Iris pigment epithelial cell (primary cell): ENCODE measurements at places on chromosomes 7 and 10.

- DNase-seq = no peak
Measured at GRCh38 chr7:8205031-8205387, 57.0 kb downstream of the ICA1 start.

GRCh38 chr10:119243967-119244366, 36.6 kb downstream of the GRK5 start:
- no peak for DNase-seq

DNA sequence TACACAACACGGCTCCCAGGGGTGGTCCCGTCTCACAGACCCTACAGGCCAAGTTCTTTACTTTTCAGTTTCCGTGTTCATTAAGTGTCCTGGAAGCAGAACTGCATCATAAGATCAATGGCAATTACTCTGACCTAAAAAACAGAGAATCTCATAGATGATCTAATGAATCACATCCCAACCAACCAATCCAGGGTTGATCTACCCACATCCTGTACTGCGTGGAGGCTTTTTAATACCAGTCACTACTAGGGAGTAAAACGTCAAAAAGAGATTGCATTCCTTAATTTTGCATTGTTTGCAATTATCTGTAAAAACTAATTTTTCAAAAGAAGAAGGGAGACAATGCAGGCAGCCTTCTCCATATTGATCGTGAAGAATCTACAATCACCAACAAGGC, 72.6 kb downstream of the PARD3 start:
- DNase-seq = no peak

- DNase-seq = peak; percentile 48
Measured at GRCh38 chr7:156640949-156641485, 443 bp downstream of the RNF32 start.

DNA sequence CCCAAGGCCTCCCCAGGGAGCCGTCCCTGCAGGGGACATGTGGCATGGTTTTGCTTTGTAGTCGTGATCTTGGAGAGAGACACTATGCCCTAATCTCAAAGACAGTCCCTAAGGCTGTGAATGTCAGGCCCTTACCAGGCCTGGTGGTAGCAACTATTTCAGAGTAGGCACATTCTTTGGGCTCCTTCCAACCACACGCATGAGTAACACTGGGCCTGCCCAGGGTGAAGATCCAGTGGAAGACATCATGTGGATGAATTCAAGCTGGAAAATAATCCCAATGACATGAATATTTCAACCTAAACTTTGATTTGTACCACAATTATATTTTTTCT, 39.5 kb upstream of the INSIG1 start:
- DNase-seq = peak; percentile 79

DNA sequence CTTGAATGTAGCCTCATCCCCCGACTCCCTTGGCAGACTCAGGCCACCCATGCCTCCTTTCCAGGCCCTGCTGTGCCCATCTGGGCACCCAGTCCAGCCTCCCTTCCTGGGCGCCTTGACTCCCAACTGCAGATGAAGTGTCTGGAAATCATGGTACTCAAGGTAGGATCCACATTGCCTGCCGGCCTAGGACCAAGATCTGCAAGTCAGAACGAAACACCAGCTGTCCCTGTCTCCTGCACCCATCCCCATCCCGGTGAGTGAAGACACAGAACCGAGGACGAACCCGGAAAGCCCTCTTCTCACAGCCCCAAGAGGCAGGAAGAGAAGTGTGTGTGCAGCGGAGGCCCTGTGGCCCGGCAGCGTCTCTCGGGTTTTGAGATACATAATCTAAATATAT, 205.1 kb downstream of the EMX2 start:
- no peak for DNase-seq

- DNase-seq = no peak
Measured at GRCh38 chr7:138954545-138955475, 26.4 kb downstream of the KIAA1549 start.

DNA sequence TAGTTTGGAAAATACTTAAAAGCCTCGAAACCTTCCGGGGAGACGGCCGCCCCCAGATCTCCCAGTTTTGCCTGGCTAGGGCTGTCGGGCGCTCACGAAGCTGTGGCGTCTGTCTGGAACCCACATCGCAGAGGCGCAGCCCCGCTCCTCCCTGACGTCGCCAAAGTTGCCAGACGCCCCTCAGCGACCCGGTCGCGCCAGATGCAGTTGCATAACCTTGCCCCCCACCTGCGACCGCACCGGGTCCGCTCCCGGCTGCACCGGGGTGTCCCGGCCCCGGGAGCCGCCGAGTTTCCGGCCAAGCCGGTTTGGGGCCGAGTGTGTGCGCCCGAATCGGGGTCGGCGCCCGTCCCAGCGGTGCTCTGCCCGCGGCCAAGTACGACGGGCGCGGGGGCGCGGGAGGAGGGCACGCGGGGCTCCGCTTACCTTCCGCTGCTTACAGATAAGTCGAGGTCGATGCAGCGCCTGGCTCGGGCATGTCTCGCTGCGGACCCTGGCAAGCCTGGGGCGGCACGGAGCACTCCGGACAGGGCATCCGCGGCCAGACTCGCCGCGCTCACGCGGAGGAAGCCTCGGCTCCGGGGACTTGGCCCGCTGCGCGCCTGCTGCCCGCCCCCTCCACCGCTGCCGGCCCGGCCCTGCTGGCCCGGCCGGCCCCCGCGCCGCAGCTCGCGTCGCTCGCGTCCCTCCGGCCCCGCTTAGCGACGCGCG, 665 bp downstream of the INSYN2A start:
- peak; percentile 37 for DNase-seq

GRCh38 chr7:26655781-26656180, 208.6 kb downstream of the SKAP2 start:
- no peak for DNase-seq

DNA sequence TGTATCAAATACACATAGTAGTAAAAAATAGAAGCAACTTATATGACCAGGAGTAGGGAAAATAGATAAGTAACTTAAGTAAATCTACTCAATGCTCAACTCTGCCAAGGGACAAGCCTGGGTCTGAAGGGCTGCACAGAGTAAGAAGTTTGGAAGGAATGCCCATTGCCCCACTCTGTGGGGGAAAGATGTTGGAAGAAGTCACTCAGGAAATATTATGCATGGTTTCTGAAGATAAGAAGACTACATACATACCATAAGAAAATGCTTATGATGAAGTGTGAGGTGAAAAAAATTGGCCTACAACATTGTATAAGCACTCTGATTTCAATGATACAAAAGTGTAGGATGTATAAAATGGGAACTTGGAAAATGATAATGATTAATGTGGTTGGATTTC, 54.0 kb downstream of the LAMB4 start:
- no peak for DNase-seq

- DNase-seq = no peak
Measured at GRCh38 chr10:44470784-44471183, 85.9 kb upstream of the CXCL12 start.

DNA sequence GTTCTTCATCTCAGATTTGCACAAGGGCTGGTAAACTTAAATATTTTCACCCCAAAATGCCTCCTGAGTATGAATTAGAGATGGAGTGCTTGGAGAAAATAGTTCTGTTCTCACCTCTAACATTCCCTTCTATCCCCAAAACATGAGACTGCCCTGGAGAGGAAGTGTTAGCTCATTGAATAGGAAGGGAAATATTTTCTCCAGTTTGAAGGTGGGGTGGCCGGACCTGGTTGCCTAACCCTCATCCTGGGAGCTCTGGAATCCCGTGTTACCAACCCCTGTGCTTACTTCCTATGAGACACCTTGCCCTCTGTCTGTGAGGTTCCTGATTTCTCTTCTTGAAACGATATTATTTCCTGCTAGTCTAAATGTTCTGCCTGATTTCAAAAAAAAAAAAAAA, 779 bp downstream of the IFIT2 start:
- no peak for DNase-seq

DNA sequence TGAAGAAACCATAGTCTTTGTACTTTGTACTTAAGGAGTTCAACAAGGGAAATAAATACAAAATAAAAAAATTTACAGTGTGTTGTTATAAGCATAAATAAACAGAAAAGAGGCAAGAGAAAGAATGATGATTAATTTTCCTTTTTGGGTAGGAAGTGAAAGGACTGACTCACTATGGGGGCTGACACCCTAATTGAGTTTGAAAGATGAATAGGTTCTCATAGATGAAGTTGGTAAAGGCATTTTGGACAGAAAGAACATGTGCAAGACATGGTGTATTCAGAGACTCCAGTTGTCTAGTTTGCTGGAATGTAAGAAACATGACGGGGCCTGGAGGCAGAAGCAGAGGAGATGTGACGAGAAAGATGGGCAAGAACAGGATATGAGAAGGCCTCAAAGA, 83.7 kb downstream of the VPS50 start:
- no peak for DNase-seq

DNA sequence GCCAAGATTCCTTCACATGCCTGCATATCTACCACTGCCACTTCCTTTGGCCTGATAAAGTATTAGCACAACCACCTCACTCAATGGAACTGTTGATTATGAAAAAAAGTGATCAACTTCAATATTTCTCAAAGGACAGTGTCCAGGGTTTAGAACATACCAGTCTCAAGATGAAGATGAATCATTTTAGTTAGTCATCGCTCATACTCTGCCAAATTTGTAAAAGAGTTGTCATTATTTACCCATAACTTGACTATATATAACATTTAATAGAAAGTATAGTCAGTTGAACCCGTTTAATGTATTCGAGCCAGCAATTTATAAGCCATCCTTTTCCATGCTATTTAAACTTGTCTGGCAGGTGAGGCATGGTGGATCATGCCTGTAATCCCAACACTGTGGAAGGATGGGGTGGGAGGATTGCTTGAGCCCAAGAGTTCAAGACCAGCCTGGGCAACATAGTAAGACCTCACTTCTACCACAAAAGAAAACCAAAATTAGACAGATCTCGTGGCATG, 33.2 kb downstream of the SPAM1 start:
- DNase-seq = peak; percentile 26

DNA sequence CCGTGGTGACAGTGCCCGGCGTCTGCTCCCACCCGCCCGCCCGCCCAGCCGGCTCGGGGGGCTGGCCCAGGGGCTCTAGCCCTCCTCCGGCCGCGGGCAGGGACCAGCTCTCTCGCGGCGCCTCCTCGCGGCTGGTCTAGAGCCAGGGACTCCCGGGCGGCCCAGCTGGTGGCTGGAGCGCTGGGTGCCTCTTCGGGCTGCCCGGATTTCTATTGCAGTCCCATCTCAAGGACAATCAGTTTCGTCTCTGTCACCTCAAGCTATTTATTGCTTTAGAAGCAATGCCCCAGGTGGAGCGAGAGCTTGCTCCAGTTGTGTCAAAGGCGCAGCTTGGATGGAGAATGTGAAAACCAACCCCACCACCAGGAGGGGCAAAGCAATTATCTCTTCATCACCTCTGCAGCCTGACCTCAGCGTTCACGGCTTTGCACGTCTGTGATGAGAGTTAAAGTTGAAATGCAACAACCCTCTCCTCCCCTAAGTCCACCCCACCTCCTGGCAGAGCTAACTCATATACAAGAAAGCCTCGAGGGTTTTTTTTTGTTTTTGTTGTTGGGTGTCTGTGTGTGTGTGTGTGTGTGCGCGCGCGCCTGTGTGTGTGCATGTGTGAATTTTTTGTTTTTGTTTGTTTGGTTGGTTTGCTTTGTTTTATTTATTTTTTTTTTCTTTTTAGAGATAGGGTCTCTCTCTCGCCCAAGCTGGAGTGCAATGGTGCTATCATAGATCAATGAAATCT, at the start of gene ITGA8:
TSS of gene ITGA8 (minus strand) at position 24 of the 736 bp plus-strand sequence. CDS start 151 bp downstream, outside the sequence.
- peak; percentile 25 for DNase-seq

DNA sequence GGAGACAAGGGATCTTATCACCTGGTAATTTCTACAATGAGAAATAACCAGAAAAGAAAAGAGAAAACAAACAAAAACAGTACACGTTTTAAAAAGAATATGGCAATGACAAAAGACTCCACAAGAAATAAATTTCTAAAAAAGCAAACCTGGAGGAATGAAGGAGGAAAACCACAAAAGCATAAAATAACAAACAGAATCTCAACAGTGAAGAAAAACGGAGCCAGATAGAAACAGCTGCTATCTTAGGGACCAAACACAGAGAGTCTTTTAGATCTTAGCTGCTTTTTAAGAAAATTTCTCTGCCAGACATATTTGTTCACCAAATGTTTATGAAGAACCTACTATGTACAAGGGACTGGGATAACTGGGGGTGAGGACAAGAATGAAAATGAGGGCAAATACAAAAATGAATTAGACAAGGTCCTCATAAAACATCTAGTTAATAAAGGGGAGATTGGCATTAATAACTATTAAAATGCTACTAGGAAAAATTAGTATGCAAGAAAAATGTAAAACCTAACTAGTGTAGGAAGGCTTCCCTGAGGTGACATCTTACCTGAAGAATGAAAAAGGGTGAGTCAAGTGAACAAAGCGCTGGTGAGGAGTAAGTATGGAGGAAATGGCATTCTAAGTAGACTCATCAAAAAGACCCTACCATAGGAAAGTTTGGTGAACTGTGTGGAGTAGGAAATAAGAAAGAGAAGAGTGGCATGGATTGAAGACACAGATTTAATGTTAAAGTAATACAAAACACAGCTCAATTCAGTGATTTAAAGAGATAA, 34.3 kb downstream of the WASL start:
- DNase-seq = peak; percentile 49

GRCh38 chr10:96306516-96306915, 2.3 kb downstream of the DNTT start:
- DNase-seq = no peak

GRCh38 chr7:132463922-132464321, 112.3 kb downstream of the PLXNA4 start:
- no peak for DNase-seq

GRCh38 chr10:99761365-99761764, 21.1 kb upstream of the ABCC2 start:
- DNase-seq = no peak

DNA sequence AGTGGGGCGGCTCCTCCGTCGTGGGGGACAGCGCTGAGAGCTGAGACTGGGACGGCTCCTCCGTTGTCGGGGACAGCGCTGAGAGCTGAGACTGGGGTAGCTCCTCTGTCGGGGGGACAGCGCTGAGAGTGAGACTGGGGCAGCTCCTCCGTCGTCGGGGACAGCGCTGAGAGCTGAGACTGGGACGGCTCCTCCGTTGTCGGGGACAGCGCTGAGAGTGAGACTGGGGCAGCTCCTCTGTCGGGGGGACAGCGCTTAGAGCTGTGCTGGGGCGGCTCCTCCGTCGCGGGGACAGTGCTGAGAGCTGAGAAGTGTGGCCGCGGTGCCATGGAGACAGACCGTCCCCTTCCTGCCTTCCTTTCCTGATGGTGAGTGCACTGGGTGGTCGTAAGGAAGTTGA, 136.4 kb downstream of the DYNC2I1 start:
- DNase-seq = no peak

- DNase-seq = peak; percentile 46
Measured at GRCh38 chr10:21172930-21173801, 276.1 kb upstream of the NEBL start.

- DNase-seq = peak; percentile 94
Measured at GRCh38 chr7:101121991-101122932, 4.6 kb upstream of the SERPINE1 start.
